Esophagus squamous epithelium (tissue), 5 donors: ENCODE measurements at places on chromosomes 16 and 17.

DNA sequence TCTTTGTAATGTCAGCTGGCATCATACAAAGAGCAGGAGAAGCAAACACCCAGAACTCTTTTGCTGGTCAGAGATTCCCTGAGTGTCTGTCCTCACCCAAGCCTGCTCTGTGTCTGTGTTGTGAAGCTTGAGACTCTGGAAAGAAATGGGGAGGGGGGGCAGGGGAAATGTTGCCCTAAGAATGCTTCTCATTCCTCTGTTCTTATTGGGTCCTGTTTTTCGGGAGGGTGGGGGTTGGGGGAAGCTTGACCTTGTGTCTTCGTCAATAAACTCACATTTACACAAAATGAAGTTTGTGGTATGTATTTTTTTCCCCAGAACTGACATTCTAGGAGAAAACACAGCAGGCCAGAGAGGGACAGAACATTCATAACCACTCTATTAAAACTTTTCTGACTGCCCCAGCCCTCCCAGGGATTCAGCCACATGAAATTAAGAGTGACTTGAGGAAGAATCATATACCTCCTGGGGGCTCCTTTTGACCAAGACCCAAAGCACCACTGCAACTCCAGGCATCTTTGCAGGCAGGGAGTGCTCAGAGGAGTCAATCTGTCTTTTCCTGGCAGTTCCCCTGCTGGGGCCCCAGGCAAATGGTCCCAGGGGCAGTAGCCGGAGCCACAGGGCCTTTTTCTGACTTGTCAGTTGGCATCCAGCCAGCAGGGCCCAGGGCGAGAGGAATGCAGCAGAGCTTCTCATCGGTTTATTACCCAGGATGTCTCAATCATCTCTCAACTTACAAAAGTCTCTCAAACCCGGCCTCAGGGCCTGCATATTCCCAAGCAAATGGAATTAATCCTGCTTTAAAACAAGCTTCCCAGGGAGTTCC, 5.1 kb upstream of the RASL10B start:
- no peak for DNase-seq

- no peak for DNase-seq
These were observed 170.4 kb downstream of the ZFHX3 start for GRCh38 chr16:72877374-72878028.

DNA sequence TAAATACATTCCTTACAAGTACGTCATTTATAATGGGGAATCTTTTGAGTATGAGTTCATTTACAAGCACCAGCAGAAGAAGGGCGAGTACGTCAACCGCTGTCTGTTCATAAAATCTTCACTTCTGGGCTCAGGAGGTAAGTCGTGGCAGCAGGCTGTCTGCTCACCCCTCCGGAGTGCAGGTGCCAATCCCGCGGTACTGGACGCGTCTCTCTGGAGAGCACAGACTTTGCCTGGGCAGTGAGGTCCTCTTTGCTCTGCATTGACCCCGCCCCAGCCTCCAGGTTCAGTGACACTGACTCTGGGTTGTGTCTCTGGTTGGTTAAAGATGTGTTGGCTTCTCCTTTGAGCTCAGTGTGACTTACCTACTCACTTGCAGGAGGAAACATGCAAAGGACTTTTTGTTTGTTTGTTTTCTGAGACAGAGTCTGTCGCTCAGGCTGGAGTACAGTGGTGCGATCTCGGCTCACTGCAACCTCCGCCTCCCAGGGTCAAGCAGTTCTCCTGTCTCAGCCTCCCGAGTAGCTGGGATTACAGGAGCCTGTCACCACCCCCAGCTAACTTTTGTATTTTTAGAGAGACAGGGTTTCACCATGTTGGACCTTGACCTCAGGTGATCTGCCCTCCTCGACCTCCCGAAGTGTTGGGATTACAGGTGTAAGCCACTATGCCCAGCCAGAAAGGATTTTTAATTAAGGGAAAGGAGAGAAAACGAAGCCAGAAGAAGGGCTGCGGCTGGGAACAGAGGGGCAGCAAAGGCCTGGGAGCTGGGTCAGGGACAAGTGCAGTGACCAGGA, 31.2 kb downstream of the RNF213 start:
- no peak for DNase-seq

- no peak for DNase-seq
These were observed 4.9 kb downstream of the WSCD1 start for GRCh38 chr17:6075050-6075449.

DNA sequence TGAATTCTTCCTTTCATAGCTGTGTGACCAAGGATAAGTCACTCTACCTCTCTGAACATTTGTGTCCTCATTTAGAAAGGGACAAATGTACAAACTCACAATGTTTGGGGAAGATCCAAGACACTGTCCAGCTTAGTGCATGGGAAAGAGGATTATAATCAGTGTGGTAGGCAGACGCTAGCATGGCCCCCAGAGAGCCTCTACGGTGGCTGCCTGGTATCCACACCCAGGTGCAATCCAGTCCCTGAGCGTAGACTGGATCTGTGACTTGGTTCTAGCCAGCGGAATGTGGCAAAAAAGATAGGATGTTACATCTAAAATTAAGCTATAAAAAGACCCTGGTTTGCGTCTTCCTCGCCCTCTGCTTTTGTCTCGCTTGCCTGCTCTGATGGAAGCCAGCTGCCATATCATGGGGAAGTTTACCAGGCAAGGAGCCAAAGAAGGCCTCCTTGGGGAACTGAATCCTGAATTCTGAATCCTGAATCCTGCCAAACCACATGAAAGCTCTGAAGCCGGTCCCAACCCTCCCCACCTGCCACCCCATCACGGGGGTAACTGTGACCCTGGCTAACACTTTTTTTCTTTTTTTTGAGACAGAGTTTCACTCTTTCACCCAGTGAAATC, 51.7 kb downstream of the PLXDC1 start:
- no peak for DNase-seq

GRCh38 chr16:81618187-81618586, 160.9 kb upstream of the PLCG2 start:
- DNase-seq = no peak

GRCh38 chr17:75854101-75854748, 910 bp downstream of the WBP2 start:
- no peak for DNase-seq

GRCh38 chr17:5714993-5715392, 130.7 kb upstream of the NLRP1 start:
- no peak for DNase-seq

- DNase-seq = no peak
These were observed 16.9 kb downstream of the DOC2B start for GRCh38 chr17:164303-165235.

DNA sequence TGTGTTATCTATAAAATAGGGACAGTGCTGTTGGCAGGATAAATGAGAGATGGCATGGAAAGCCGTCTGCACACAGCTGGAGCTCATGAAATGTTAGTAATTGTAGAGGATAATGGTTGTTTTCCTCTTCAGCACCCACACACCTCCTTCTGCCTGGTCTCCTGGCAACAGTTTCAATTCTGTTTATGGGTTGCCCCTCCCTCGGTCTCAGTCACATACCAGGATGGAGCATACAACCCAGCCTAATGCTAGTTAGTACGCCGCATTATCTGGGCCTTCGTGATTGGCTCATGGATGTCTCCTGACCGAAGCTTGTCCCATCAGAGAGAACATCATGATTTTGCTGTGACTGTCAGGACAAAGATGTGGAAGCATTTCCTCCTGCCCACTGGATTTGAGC, 126.2 kb upstream of the WSCD1 start:
- no peak for DNase-seq

DNA sequence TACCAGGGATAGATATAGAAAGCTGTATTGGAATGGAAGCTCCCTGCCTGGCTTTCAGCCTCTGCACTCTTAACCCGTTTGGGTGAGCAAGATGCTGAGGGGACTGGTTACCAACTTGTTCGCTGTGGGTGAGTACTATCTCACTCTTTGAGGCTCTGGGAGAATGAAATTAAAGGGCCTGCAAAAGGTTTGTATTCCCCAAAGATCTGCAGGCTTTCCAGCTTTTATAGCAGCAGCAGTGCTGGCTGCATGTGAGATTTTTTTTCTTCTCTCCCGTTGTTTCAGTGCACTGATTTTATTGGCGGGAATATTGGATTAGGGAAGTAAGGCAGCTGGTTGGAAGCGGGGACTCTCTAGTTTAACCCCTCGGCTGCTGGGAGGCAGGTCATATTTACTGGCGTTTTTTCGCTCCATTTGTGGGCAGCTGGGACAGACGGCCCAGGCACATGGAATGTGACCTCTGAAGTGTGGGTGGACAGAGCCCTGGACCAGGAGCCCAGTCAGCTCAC, 30.9 kb downstream of the C17orf75 start:
- DNase-seq = no peak

DNA sequence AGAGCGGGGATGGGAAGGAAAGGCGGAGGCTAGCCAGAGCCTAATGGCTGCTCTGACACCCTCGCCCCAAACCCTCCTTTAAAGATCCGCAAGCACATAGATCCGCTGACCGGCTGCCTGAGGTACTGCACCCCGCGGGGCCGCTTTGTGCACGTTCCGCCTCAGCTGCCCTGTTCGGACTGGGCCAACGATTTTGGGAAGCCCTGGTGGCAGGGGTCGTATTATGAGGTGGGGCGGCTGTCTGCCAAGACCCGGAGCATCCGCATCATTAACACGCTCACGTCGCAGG, 663 bp downstream of the CYB5D1 start:
- no peak for DNase-seq

GRCh38 chr17:16980813-16981731, 9.2 kb upstream of the TNFRSF13B start:
- DNase-seq = no peak

GRCh38 chr17:79925242-79925957, 86.2 kb upstream of the CBX4 start:
- DNase-seq = no peak

DNA sequence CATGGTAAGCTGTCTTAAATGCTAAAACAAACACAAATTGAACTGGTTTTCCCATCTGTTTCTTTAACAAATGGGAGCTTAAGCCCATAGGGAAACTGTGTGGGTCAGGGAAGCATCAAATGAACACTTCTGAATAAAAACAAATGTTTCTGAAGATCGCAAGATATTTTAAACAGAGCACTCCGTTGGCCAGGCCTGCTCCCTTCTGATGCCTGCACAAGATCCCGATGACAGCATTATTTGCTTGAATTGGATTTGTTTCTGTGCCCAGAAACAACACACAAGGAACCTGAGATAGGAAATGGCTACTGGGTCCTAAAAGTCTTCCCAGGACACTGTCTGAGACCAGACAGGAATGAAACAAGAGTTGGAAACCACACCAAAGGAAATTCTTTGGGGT, 425.8 kb upstream of the ZFHX3 start:
- DNase-seq = no peak

DNA sequence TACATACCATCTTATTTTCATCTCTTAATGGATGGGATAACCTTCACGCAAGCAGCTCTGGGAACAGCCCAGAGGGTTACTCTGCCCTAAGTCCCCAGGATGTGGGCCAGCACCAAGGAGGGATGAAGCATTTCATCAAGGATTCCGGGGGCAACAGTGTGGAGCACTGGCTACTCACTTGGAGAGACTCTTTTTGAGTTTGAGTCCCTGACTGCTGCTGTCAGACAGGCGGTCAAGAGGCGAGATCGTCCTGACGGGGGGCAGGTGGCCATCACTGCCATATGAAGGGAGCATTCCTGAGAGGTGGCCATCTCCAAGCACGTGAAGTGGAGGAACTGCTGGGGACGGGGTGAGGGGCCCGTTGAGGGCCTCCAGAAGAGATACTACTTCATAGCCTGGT, 18.1 kb upstream of the FOXJ1 start:
- no peak for DNase-seq

DNA sequence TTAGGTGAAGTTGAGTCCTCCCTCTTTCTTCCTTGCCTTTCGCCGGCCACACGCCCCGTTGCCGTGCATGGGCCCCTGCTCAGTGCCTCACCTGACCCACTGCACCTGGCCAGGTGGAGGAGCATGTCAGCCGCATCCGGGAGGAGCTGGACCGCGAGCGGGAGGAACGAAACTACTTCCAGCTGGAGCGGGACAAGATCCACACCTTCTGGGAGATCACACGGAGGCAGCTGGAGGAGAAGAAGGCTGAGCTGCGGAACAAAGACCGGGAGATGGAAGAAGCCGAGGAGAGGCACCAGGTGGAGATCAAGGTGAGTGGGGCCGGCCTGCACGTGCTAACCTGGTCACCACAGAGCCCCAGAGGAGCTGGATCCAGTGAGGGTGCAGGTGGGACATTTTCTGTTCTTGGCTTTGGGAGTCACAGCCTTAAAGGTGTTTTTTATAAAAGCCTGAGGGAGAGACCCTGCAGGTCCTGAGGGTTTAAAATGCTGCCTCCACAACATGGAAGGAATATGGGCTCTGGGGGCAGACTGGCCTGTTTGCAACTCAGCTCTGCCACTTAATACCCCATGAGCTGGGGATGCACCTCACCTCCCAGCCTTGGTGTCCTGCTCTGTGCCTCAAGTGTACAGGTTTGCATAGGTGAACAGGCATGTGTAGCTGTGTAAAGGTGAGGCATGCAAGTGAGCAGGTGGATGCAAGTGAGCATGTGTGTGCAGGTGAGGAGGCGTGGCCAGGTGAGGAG, 12.1 kb upstream of the DBNDD1 start:
- no peak for DNase-seq

GRCh38 chr16:89696670-89697128, 4.8 kb downstream of the SPATA2L start:
- DNase-seq = no peak

DNA sequence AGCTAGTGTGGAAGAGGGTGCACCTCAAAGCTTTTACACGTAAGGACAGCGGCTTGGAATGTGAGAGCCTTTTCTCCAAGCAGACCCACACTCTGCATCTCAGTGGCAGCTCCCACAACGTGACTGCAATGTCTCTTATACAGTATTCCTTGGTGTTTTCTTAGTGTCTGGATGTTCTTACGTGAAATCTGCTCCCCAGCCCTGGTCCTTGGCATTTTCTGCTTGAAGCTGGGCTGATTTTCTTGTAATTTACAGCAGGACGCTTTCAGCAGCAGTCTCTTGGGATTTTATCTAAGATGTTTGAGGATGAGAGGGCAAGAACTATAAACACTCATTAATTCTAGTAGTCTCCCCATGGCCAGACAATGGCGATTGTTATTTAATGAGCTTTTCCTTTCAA, 12.1 kb upstream of the POLR3E start:
- no peak for DNase-seq

DNA sequence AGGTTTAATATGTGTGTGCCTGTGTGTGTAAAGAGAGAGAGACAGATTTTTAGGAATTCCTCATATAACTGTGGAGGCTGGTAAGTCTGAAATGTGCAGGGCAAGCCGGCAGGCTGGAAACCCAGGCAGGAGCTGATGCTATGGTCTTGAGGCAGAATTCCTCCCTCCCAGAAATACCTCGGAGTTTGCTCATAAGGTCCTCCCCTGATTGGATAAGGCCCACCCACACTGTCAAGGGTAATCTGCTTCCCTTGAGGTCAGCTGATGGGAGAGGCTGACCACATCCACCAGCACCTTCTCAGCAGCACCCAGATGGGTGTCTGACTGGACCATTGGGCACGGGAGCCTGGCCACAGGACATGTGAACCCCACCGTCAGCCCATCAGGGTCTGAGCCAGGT, 42.4 kb downstream of the C16orf95 start:
- no peak for DNase-seq

GRCh38 chr16:82344157-82344556, 174.1 kb upstream of the MPHOSPH6 start:
- DNase-seq = no peak

DNA sequence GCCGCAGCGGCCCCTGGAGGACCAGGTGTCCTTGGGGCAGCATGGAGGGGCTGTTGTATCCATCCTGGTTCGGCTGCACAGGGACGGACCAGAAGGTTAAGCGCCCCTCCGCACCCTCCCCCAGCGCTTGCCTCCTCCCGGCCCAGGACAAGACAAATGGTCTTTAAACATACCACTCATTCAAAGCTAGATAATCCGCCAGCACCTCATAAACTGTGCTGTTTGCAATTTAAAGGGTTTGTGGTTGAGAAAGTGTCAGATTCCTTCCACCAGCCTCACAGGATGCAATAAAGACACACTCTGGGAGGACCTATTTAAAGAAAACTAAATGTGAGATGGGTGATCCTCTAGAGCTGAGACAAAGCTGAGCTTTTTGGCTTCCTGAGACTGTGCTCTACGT, 426.2 kb upstream of the EEF2KMT start:
- no peak for DNase-seq
